ENCODE measurements at places on chromosomes 7 and 10.
A peak's percentile ranks its signal among the peaks of the same experiment; 100 is the strongest.

- no peak for DNase-seq
Observed at GRCh38 chr10:69125554-69125953, 1.6 kb downstream of the VPS26A start.

DNA sequence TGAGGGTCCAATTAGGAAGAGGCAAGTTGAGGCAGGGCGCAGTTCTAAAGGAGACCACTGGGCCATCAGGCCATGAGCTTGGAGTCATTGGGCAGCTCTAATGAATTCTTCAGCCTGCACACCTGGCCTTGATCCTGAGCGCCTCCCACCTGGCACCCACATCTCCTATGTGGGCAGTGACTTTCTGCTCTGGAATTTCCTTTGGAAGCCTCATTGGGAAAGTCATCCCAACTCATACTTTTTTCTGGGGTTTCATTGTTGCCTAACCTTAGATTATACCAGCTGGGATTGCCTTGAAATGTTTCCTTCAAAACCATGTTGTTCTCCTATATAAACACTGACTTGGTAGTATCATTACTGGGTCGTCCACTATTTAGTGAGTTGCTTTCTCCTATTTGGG lies 54.1 kb downstream of the PLPP4 start:
- DNase-seq = no peak

- no peak for DNase-seq
Observed at GRCh38 chr7:30038196-30038980, 10.2 kb downstream of the PLEKHA8 start.

DNA sequence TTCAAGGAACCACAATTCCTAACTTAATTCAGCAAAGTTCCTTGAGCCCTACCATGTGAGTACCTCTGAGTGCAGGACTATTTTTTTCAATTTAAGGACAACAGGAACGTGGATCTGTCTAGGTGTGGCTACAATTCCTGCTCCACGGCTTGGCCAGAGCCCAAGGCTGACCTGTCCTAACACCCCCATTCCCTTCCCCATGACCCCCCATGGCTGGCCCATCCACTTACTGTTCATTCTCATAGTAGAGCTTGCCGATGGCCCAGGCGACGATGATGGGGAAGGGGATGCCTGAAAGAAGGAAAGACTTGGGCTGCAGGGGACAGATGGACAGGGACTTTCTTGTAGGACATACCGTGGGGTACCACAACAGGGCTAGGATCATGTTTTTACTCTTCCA lies 20.3 kb downstream of the CRHR2 start:
- DNase-seq = no peak

- no peak for DNase-seq
Observed at GRCh38 chr7:5083311-5083711, 37.7 kb downstream of the RBAK start.

GRCh38 chr7:105896407-105896911 lies 20.1 kb upstream of the ATXN7L1 start:
- no peak for DNase-seq

DNA sequence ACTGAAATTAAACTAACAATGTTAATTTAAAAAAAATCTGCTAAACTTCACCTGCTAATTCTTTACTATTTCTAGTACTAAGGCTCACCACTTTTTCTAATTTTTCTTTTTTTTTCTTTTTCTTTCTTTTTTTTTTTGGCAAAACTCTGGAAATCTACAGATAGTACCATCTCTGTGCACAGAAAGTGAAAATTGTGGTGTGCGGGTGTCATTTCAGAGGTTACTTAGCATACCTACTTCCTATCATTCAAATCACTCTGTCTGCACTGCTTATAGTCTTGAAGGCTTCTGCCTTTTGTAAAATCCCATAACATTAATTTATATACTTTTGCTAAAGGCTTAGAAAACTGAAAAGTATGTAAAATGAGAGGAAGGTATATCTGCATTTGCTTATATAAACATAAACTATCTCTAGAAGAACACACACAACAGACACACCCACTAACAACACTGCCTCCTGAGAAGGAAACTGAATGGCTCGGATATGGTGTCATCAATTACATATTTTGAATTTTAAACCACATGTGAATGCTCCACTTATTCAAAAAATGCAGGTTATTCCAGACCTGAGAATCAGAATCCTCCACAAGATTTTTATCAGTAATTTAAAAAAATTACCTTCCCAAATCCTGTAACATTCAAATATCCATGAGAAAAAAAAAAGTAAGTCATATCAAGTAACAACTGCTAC lies 229.5 kb downstream of the PARD3 start:
- no peak for DNase-seq

- no peak for DNase-seq
Observed at GRCh38 chr7:2288503-2288902, 25.7 kb downstream of the SNX8 start.

DNA sequence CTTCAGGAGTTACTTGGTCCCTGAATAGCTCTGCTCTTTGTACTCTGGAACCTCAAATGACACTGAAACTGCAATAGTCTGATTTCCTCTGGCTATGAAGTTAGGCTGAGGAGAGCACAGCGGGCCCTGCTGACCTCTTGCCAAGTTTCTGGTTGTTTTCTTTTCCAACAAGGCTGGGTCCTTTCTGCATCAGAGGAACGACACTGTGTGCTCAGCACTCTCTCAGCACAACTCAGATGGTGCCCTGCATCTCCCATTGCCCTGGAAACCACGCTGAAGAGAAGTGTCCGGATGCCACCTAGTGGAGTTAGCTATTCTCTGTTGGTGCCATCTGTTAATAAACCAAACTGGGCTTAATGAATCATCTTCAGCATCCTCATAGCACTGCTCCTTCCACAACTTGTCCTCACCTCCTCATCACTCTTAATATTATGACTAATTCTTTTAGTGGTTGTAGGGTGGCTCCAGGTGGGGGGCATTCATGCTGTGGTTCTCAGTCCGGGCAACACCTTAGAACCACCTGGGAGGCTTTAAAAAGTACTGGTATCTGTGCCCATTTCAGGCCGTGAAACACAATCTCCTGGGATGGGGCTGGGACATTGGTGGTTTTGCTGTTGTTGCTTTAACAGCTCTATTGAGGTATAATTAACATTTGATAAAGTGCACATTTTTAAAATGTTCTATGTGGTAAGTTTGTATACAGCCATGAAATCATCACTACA lies 8.2 kb upstream of the EFCAB10 start:
- DNase-seq = peak; percentile 5

GRCh38 chr10:63901228-63901627 lies 380.0 kb downstream of the REEP3 start:
- DNase-seq = no peak

GRCh38 chr7:78222001-78222751 lies 423.6 kb downstream of the PHTF2 start:
- no peak for DNase-seq

GRCh38 chr7:148699782-148700629 lies 1.3 kb downstream of the CUL1 start:
- no peak for DNase-seq

DNA sequence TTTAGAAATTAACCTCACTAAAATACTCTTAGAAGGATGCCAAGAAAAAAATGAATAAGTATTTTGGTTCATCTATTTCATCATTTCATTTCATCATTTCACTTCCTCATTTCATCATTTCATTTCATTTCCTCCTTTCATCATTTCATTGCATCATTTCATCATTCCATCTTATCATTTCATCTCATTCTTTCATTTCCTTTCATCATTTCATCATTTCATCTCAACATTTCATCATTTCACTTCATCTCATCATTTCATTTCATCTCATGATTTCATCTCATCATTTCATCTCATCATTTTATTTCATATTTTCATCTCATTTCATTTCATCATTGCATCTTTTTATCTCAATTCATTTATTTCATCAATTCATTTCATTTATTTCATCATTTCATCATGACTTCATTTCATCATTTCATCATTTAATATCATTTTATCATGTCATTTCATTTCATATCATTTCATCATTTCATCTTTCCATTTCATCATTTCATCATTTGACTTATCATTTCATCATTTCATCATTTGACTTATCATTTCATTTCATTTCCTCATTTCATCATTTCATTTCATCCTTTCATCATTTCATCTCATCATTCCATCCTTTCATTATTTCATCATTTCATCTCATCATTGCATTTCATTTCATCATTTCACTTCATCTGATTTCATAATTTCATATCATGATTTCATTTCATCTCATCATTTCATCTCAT lies 129.9 kb downstream of the ZNF92 start:
- DNase-seq = no peak

GRCh38 chr10:121444520-121445165 lies 153.6 kb downstream of the FGFR2 start:
- no peak for DNase-seq

- no peak for DNase-seq
Observed at GRCh38 chr10:107341281-107341680, 176.8 kb upstream of the SORCS1 start.

GRCh38 chr10:22259280-22259679 lies 41.5 kb upstream of the EBLN1 start:
- DNase-seq = no peak

- DNase-seq = no peak
Observed at GRCh38 chr7:139091677-139091996, 17.9 kb downstream of the ZC3HAV1 start.

DNA sequence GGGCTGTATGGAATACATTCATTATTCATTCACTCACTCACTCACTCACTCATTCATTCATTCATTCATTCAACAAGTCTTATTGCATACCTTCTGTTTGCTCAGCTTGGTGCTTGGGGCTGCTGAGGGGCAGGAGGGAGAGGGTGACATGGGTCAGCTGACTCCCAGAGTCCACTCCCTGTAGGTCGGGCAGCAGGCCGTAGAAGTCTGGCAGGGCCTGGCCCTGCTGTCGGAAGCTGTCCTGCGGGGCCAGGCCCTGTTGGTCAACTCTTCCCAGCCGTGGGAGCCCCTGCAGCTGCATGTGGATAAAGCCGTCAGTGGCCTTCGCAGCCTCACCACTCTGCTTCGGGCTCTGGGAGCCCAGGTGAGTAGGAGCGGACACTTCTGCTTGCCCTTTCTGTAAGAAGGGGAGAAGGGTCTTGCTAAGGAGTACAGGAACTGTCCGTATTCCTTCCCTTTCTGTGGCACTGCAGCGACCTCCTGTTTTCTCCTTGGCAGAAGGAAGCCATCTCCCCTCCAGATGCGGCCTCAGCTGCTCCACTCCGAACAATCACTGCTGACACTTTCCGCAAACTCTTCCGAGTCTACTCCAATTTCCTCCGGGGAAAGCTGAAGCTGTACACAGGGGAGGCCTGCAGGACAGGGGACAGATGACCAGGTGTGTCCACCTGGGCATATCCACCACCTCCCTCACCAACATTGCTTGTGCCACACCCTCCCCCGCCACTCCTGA lies 2.4 kb downstream of the EPO start:
- DNase-seq = no peak

GRCh38 chr7:72444026-72444776 lies 32.1 kb upstream of the CALN1 start:
- no peak for DNase-seq

GRCh38 chr7:44750921-44751571 lies 2.4 kb downstream of the ZMIZ2 start:
- DNase-seq = peak; percentile 34

GRCh38 chr7:25541094-25541821 lies 313.0 kb upstream of the NPVF start:
- no peak for DNase-seq

DNA sequence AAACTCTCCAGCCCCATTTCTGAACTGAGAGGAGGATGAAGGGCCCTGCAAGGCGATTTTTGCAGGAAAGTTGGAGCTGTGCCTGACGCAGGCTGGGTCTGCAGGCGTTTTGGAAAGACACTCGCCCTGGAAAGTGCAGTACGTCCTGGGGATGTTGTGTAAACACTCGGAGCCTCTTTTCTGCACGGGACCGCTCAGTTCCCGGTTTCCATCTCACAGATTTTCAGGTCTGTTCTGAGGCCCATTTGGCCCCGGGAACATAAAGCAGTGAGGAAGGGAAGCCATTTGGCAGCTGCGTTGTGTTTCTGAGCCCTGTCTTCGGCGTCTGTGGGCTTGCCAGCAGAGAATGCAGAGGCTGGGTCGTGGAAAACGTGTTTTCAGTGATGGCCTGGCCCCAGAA lies 655.0 kb upstream of the MGMT start:
- no peak for DNase-seq

- no peak for DNase-seq
Observed at GRCh38 chr10:73967022-73967429, 30.9 kb upstream of the VCL start.

GRCh38 chr7:98795741-98796493 lies 73.9 kb downstream of the TMEM130 start:
- no peak for DNase-seq

DNA sequence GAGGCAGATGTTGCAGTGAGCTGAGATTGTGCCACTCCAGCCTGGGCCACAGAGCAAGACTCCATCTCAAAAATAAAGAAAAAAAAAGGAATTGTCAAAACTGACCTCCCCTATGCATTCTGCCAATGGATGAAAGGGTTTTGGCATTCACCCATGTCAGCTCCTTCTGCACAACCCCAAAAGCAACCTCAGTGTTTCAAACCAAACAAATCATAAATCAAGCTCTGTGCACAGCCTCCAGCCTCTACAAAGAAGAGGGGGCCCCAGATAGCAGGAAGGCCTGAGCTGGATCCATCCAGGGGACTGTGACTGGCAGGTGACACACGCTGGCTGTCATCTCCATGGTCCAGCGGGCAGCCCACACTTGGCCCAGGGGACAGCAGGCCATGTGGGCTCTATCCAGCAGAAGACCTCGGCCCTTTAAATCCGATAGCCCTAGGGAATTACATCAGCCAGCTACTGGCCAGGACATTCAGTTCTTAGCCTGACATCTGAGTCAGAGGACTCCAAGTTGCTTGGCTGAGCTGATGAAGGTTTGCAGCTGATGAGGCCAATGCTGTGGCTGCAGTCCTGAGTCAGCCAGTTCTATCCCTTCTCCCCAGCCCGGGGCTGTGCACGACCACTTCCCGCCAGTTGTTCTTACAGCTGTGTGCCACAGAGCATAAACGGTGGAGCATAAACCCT lies 52.0 kb upstream of the FIGNL1 start:
- DNase-seq = no peak

DNA sequence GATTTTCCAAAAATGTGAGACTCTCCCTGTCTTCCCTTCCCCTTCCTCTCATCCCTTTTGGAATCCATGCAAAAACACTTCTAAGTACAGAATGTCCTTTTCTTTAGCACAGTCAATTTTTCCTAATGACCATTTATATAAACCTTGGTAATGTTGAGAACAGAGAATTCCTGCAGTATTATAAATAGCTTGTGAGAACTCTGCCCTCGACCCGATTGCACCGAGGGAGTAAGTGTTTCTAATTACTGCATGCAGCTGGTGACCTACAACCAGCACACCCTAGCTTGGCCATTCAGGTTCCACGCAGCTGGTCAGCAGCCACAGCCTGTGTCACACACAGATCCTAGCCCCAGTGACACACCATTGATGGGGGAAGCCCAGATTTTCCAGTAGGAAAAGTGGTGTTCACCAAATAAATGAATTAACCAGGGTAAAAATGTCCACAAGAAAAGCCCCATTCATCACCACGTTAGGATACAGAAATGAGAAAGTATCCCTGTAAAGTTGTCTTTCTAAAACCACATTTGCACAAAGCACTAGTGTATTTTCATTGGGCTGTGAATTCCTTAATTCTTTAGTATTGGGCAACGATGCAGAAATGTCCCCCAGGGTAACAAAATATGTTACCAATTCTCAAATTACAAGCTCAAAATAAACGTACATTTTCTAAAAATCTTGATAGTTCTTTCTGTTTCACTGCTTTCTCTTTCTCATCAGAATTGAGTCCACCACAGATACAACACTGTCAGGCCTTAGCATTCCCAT lies 499.0 kb upstream of the KLF6 start:
- no peak for DNase-seq

GRCh38 chr10:71797533-71798307 lies 24.4 kb upstream of the VSIR start:
- DNase-seq = no peak

GRCh38 chr10:110042181-110042580 lies 34.4 kb downstream of the ADD3 start:
- no peak for DNase-seq
